ENCODE measurements at places on chromosomes 11 and 22.

- no peak for DNase-seq
Observed at GRCh38 chr11:126352934-126353801, 2.3 kb upstream of the ST3GAL4 start.

DNA sequence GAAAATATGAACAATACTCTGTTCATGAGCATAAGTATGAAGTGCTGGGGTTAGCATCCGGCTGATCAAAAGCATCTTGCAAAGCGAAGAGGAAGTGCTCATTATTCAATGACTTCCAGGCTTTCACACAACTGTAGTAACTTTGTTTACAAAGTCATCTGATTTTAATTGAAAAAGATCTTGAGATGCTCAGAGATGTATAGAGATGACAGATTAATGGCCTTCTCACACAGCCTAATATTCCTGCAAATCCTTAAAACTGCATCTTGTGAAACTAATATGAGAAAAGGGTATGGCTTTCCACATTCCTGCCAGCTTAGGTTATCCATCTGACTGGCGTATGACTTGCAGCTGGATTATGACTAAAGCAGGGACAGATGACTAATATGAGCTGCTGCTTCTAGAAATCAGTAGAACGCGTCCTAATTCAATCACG lies 125.4 kb downstream of the CASP12 start:
- peak; percentile 22 for DNase-seq

DNA sequence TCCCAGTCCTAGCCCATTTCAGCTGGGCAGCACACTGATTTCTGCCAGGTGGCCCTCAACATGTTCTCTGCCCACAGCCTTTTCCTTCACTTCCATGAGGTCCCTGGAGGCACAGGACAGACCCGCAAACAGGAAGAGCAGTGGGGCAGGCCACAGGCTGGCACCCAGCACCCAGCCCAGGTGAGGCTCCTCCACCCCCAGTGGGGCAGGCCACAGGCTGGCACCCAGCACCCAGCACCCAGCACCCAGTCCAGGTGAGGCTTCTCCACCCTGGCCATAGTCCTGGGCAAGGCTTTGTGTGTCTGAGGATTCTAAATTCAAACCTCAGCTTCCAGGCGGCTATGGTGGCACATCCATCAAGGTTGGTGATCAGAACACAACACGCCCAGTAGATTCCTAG lies 1413.0 kb downstream of the BRD1 start:
- no peak for DNase-seq

- DNase-seq: no peak
Observed at GRCh38 chr11:2380807-2381350, 3.8 kb downstream of the CD81 start.

DNA sequence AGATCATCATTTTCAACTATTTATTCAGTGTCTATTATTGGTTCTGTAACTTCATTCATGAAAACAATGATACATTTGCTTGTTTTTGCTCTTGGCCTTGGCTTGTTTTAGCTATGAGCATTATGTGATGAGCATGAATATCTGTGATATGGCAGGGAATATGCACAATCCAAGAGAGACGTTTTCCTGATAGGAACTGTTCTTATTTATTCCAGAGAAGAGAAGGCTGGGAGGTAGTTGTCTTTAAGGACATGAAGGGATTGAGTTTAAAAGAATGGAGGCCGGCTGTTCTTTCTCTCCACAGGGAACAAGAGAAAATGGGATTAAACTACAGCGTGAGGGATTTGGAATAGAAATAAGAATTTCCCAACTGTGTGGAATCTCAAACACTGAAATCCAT lies 30.3 kb downstream of the BLID start:
- no peak for DNase-seq

GRCh38 chr22:21686193-21686608 lies 20.4 kb downstream of the PPIL2 start:
- DNase-seq: no peak

DNA sequence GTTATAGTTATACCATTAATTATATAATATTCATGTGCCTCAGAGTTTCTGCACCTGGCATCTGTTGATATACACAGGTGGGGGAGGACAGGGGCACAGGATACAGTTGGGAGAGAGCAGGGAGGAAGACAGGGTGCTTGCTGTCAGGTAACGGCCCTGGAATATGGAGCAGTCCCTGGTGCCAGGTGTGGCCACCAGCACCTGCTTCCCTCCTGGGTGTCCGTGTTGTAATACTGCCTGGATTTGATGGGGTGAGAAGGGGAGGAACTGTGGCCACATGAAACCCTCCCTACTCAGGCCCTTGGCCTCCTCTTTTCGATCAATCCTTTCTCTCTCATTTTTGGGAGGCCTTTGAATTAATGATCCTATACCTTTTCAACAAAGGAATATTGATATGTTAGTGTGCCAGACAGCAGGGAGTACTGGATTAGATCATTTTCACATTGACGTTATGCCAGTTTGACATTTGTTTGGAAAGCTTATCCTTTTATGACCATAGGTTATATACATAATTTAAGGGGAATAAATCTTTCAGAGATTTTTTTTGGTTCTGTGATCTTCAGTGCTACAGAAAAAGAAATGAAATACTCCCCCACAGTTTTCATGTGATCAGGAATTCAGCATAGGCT lies 88.6 kb downstream of the TEAD1 start:
- no peak for DNase-seq

- DNase-seq: no peak
Observed at GRCh38 chr11:109521571-109522086, 99.6 kb downstream of the C11orf87 start.

- no peak for DNase-seq
Observed at GRCh38 chr11:91299980-91300379, 924.6 kb upstream of the FAT3 start.

GRCh38 chr11:88050247-88050646 lies 125.0 kb downstream of the RAB38 start:
- DNase-seq: no peak

DNA sequence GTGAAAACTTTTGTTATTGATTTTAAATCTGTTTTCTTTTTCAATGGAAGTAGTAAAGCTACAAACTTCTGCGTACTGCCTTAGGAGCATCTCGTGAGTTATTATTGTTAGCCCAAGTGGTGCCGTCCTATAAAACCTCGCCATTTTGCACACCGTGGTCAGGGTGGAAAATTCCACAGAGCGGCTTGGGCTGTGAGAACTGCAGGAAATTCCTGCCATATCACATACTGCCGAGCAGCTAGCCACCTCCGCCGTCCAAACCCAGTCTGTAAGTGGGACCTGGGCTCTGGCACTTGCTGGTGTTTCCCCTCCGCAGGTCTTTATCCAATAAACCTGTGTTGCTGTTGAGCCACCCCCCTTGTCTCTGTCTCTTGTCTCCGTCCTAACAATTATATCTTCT lies 88.0 kb upstream of the POU2AF2 start:
- no peak for DNase-seq

- no peak for DNase-seq
Observed at GRCh38 chr11:111363985-111364384, 15.1 kb downstream of the POU2AF1 start.

GRCh38 chr11:57237204-57237681 lies at the start of gene APLNR:
Gene APLNR (minus strand): TSS chr11:57237250. CDS start chr11:57237004, 246 bp downstream.
- DNase-seq: no peak

GRCh38 chr11:126226334-126227084 lies 14.9 kb downstream of the FAM118B start:
- no peak for DNase-seq

DNA sequence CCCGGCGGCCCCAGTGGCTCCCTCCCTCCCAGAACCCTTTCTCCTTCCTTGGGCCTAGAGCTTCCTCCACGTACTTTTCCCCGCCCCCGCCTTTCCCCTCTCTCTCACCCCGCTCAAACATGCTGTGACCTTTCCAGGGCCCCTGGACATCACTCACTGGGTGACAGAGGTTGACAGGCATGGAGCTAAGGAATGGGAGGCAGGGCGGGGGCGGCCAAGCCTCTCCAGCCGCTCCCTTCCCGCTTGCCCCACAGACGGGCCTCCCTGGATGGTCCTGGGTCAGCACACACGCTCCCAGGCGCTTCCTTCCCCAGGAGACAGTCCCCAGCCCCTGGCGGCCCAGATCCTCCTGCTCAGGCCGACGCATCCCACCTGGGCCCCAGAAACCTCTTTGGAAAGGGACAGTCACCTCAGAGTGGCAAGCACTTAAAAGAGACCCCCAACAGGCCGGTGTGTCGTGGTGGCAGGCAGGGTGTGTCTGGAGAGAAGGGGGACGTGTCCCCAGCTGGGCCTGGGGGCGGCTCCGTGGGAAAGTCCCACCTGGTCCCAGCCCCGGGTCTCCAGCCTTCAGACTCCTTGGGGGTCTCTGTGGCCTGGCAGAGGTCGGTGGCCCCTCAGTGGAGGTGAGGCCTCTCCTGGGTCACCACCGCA lies 8.8 kb downstream of the H19 start:
- no peak for DNase-seq

GRCh38 chr11:16898274-16898985 lies 115.8 kb downstream of the PLEKHA7 start:
- DNase-seq: no peak

DNA sequence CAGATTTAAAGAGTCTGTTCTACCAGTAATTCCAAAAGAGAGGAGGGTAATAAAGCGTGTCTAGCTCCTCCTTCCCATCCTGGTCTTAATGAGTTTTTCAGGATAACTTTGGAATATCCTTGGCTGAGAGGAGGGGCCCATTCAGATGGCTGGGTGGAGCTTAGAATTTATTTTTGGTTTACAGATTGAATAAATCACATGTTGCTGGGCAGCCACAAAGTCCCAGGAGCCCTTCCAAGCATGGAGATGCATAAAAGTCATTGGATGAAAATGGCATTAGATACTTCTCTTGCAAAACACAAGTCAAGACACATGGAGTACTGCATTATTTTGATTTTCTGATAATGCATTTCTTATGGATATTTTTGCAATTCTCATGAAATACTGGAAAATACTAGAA lies 139.0 kb downstream of the TRPC6 start:
- no peak for DNase-seq

- no peak for DNase-seq
Observed at GRCh38 chr11:129281471-129282415, 89.6 kb upstream of the ARHGAP32 start.

DNA sequence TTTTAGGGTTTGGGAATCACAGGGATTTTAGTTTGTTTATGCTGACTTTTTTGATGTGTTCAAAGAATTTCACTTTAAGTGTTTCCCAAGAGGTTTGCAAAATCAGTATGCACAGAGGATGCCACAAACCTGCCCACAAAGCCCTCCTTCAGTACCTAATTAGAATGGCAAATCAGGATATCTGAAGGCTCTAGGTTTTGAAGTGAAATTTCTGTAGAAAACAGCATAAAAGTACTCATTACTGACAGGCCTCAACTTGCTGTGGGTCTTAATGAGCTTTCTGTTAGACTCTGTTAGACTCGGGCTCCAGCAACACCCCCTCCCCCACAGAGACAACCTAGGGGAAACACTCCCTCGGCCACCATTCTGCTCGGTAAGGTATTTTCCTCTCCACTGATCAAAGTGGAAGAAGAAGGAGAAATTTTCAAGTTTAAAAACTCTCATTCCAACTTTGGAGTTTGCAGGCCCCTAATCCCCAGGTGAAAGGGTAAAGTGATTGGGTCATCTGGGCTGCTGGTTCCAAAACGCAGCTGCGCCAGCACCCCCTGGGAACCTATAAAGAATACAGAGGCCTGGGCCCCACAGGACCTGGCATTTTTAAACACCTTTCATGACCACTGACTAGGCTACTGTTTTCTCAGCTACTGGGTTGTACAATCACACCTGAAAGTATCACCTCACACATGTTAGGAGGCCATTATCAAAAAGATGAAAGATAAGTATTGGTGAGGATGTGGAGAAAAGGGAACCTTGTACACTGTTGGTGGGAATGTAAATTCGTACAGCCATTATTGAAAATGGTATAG lies 67.5 kb downstream of the PLEKHA7 start:
- no peak for DNase-seq

DNA sequence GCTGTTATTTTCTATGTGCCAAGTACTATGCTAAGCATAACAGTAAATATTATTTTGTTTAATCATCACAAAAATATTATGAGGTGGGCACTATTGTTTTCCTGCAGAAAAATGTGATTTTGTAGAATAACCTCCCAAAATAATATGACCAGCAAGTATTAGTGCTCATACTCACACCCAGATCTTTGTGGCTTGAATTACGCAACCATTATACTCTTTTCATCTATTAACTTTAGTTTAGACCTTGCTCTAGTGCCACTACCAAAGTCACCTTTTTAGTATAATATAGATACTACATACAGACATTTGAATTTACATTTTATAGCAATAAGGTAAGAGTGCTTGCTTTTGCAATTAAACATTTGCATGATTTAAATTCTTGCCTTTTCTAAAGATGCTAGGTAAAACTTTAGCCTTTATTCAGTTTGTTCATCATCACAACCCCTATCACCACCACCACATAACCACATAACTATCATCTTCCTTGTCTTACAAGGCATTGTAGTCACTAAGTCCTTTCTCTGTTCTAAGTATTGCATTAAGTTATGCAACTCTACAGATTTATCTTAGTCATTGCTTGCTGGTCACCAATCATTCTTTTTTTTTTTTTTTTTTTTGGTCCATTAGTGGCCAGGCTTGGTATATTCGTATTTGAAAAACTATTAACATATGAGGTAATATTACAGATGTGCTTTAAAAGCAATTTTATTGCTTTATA lies 68.4 kb downstream of the GAS2 start:
- no peak for DNase-seq

DNA sequence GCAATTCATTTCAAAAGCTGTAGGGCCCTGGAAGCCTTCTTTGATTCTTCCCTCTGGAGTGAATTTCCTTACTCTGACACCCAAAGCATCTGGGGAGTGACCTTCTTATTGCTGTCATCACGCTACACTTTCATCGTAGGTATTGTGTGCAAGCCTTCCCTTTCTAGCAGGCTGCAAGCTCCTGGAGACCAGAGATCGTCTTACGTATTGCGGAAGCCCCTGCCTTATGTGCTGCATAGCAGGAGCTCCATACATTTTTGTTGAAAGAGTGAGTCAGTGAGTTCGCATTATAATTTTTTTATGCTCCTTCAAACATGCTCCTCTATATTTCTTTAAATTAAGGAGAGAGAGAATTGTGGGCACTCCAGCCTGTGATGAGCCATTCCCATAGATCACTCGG lies 21.2 kb upstream of the TMEM218 start:
- DNase-seq: no peak

DNA sequence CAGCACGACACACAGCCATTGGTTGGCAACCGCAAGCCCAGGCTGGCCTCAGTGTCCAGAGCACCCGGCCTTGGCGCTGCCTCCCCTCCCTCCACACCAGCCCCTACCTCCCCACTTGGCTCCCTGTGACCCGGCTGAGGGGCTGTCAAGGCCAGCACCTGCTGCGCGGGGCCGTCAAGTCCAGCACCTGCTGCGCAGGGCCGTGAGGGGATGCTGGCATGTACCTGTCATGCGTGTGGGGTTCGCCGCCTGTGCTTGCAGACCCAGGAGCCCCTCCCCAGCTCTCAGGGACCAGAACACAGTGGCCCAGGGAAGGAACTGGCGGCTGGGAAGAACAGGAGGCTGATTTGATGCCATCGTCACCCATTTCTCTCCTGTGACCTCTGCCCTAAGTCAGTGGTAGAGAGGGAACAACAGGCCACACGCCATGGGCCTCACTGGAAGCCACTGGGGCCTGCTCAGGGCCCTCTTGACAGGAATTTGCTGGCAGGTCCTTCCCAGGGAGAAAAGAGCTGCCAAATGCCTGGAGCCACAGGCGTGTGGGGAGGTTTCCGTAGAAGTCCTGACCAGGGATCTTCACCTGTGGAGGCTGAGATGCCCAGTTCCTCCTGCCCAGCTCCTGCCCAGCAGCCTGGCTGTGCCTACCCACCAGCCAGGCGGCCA lies 37.6 kb downstream of the TBX1 start:
- DNase-seq: no peak

All from CD4-positive, alpha-beta T cell treated with Interleukin-17A for 1 hour (primary cell).